ENCODE measurements at places on chromosomes 7 and 10. TPM values are rescaled to one million over a fixed set of nuclear protein-coding genes. Genes with fewer than 3 reads are reported as not detected.

Gene HOXA6
- 10.6 TPM for total RNA-seq

Gene NEUROG3
- total RNA-seq = not detected

Gene DYNC1I1
- total RNA-seq = 0.43 TPM

Gene PSD
- 1.6 TPM for total RNA-seq

Gene SFTPA1
- total RNA-seq = not detected

Measured in fibroblast of villous mesenchyme (primary cell).